ENCODE measurements at places on chromosomes 1 and 21.

- DNase-seq = no peak
Measured at GRCh38 chr1:186059311-186059710, 315.7 kb downstream of the TPR start.

DNA sequence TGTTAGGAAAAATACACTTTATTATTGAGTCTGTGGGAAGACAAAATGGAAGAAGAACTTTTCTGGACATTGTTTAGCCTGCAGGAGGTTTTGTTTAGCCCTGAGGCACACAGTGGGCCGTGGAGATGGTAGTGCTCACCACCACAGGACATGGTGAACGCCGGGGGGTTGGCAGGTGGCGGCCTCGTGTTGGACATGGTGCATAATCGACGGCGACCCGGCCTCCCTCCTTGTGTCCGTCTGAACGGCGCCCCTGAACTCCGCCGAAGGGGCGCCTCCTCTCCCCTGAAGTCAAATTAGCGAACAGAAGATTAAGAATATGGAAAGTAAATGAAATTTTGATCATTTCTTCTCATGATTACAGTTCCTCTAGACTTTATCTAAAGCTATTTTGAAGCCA, 126.4 kb downstream of the PCBP3 start:
- no peak for DNase-seq

GRCh38 chr1:187921426-187921825, 1092.7 kb downstream of the PLA2G4A start:
- no peak for DNase-seq

DNA sequence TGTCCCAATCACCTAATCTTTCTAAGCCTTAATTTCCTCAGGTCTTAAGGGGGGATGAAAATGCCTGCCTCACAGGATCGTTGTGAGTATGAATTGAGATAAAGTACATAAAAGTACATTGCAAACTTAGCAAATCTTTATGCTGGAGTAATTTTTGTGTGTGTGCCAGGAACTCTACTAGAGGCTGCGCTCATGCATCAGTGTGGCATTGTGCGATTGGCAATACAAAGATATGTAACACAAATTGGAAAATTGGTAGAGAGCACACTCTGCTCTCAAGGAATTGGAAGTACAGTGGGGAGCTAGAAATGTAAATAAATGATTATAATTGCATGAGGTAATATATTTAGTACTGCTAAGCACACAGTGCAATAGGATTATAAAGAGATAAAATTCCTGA, 398.3 kb downstream of the DUSP10 start:
- no peak for DNase-seq

- DNase-seq = no peak
Measured at GRCh38 chr1:10530281-10530740, 55.6 kb downstream of the PEX14 start.

DNA sequence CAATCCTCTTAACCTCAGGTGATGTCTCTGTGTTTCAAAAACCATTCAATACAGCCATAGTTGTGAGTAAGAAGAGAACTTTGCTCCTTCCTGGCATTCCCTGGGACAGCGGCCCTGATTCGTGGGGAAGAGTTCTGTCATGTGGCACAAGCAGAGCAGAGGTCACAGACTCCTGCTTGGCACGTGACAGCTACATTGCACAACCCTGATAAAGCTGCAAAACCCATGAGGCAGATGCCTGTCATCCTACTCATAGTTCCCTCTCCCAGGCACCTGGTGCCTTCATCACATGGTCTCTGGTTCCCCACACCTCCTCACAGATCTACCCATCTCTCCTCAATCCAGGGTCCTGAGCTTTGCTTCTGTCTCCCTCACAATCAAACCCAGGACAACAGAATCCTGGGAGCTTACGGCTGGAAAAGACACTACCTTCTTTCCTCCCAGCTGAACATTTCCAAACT, 70.8 kb downstream of the PLPP3 start:
- no peak for DNase-seq

- DNase-seq = no peak
Measured at GRCh38 chr1:54549181-54549924, 1.3 kb downstream of the ACOT11 start.

DNA sequence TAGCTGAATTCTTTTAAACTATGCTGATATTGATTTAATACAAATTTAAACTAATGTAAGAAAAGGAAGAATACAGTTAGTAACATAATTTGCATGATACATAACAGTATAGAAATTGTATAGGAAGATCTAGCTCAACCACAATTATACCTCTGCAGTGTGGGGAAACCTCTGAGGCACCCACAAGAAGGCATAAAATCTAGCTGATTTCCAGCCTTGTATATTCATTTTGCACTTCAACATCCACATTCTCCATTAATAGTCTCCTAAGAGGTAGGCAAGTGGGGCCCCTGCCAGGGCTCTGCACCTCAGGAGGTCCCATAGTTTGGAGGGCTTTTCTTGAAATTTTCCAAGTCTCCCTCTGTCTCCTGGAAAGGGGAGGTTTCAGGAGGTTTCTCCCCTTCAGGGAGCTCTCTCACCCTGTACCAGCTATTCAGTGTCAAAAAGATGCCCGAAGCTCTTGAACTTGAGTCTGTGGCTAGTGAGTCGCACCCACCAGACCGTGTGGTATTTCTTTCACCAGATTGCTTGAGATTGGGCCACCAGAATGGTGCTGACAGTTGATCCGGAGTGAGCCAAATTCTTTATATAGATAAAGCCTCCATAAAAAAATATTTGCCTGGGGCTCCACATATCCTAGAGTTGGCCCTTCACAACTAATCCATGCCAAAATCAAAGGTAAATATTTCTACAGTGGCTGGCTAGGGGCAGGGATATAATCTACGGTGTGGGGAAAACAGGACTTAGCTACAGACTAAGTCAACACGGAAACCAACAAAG, 108.2 kb downstream of the TIAM1 start:
- DNase-seq = no peak

- no peak for DNase-seq
Measured at GRCh38 chr1:164092603-164093353, 466.2 kb upstream of the PBX1 start.
